Glutamatergic neuron (in vitro differentiated cells): ENCODE measurements at places on chromosomes 3 and 15.
A peak's percentile ranks its signal among the peaks of the same experiment; 100 is the strongest.

- no peak for DNase-seq
These were observed 1.5 kb downstream of the GRM2 start for GRCh38 chr3:51708216-51708845.

GRCh38 chr15:70651303-70651845 lies 112.0 kb downstream of the UACA start:
- no peak for DNase-seq

- no peak for DNase-seq
These were observed 80.7 kb upstream of the DLG1 start for GRCh38 chr3:197378985-197379718.

DNA sequence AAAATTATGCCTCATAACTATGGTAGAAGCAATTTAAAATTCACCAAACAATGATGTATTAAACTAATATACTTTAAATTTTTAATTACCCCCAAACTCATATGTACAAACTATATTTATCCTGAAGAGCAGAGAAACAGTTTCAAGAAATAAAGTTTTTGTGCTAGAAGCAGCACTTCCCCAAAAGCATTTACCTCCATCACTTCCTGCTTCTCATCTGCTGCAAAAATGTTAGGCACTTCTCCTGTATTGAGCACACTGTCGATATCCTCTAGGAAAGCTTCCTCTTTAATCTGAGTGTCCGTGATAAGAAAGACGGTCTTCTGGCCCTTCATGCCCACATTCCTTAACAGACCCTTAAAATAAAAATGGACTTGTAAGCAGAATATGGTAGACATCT lies 101.5 kb upstream of the ASB14 start:
- DNase-seq: no peak

DNA sequence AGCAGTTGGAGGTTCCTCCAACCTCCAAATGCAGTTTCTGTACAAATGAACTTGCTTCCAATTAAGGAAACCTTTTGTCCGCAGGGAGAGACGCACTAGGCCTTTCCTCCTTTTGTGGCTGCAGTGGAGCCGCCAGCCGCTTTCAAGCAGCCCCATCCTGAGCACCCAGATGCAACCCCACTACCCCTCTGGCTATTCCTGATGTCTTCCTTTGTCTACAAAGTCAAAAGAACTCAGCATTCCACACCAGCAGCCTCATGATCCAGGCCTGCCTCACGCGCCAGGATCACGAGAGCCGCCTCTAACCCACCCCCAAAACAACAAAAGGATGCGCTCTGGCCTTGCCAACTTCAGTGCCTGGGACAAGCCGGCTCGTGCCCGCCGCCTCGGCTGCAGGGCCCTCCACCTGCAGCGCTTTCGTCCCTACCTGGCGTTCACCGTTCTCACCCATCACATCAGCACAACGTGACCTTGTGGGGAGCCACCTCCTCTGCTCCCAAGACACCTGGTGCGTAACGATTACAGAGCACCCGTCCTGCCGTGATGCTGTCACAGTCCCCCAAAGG lies 48.2 kb upstream of the MUC4 start:
- no peak for DNase-seq

DNA sequence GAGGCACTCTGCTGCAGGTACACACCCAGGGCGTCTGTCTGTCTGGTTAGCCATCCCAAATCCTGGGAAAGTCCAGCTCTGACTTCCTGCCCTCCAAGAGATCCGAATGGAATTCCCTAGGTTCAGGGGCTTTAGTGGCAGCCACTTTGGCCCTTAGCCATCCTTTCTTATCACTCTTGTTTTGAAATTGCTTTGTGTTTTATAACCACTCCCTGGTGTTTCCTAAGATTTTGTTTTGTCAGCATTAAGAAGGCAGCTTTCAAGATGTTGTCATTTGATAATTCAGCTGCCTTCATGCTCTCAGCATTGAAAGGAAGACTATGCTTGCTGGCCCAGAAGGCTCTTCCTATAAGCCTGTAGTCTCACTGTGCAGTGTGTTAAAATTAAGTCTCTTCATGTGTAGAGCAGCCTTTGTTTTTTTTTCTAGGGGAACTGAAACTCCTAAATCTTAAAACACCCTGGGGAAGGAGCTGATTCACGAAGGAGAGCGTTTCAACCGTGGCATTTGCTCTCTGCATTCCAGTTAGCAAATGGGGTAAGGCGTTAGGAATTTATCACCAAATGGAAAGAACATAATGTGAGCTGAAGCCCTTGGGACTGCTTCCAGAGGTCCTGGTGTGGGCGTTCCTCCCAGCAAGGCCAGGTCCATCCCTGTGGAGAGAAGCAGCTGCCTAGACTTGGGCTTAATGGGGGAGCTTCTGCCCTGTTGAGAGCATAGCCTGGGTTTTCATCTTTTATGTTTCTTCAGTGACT lies 14.2 kb upstream of the CLEC3B start:
- no peak for DNase-seq

GRCh38 chr3:122982216-122983185 lies 45.1 kb downstream of the SEMA5B start:
- DNase-seq: peak; percentile 56

- no peak for DNase-seq
These were observed 334.0 kb upstream of the NR2F2 start for GRCh38 chr15:95996494-95996893.
